ENCODE measurements at places on chromosomes 5 and 9. TPM values are rescaled to one million over a fixed set of nuclear protein-coding genes. Genes with fewer than 3 reads are reported as not detected.

The CMYA5 gene
- 0.34 TPM for total RNA-seq

The SEMA5A gene
- total RNA-seq, result 1.8 TPM

The PTGR1 gene
- total RNA-seq, result 57.2 TPM

The PDLIM4 gene
- total RNA-seq, result 10.9 TPM

The NEUROG1 gene
- not detected for total RNA-seq

The DELE1 gene
- total RNA-seq, result 15.7 TPM

The ACO1 gene
- total RNA-seq, result 41.6 TPM

The SLC6A18 gene
- total RNA-seq, result not detected

The NR5A1 gene
- not detected for total RNA-seq

The ARID3C gene
- 0.50 TPM for total RNA-seq

The UBQLN1 gene
- 150 TPM for total RNA-seq

The COL27A1 gene
- total RNA-seq, result 3.1 TPM

The RANBP3L gene
- not detected for total RNA-seq

The SLCO4C1 gene
- under 0.01 TPM for total RNA-seq

The NIM1K gene
- total RNA-seq, result 0.07 TPM

The OR1J2 gene
- total RNA-seq, result not detected

The ANKRD31 gene
- total RNA-seq, result 0.34 TPM

The INSL6 gene
- not detected for total RNA-seq

The FOXD4L6 gene
- under 0.01 TPM for total RNA-seq

The HRH2 gene
- total RNA-seq, result not detected

The SSBP2 gene
- total RNA-seq, result 45.6 TPM

The ISOC1 gene
- 14.5 TPM for total RNA-seq

The SIL1 gene
- 94.7 TPM for total RNA-seq

The LRRTM2 gene
- not detected for total RNA-seq

The LRRC14B gene
- not detected for total RNA-seq

The INSL4 gene
- not detected for total RNA-seq

The PCDHGA4 gene
- total RNA-seq, result 1.8 TPM

The SV2C gene
- total RNA-seq, result under 0.01 TPM

The TMED9 gene
- total RNA-seq, result 183 TPM

The GPR150 gene
- total RNA-seq, result 0.21 TPM

The PPIC gene
- total RNA-seq, result 40.7 TPM

The CDC26 gene
- total RNA-seq, result 20.5 TPM

The SOHLH1 gene
- not detected for total RNA-seq

The IL3 gene
- total RNA-seq, result not detected

The PCDHB5 gene
- 0.34 TPM for total RNA-seq

The NUTM2G gene
- total RNA-seq, result not detected

The SPINK13 gene
- not detected for total RNA-seq

The ABHD17B gene
- 29.6 TPM for total RNA-seq

The C9orf50 gene
- not detected for total RNA-seq

The LCN15 gene
- not detected for total RNA-seq

The CCNO gene
- 1.6 TPM for total RNA-seq

Data from nasal cavity respiratory epithelium epithelial cell of viscerocranial mucosa (primary cell).